Activated CD8-positive, alpha-beta memory T cell treated with anti-CD3 and anti-CD28 coated beads, Interleukin-2, amount 10 ng/mL, durations not matched to agents 7 days and 5 days (primary cell): ENCODE measurements at places on chromosomes 13 and 19. TPM values are rescaled to one million over a fixed set of nuclear protein-coding genes. Genes with fewer than 3 reads are reported as not detected.

The FSD1 gene
- 24.7 TPM for total RNA-seq

The SULT2A1 gene
- total RNA-seq = not detected

DNA sequence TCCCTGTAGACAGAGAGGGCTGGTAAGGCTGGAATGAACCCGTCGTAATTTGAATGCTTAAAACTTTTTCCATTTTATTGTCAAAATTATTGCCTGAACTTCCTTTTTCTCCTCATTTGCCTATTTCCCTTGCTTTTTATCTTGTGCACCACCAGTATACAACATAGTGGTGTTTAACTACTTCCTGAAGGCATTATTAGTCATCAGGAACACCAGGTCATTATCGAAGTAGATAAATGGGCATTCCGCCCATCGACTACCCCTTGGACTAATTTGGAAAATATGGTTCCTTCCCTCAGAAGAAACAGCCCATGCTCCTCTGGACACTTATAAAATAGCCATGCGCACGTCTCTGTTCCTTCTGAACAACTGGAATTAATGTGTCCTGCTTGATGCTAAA is 232.1 kb downstream of the TM9SF2 start:
- H3K27me3 ChIP-seq = no peaks in the 10 kb centered on the region
- H3K36me3 ChIP-seq = no peaks in the 10 kb centered on the region
- H3K4me3 ChIP-seq = no peak overlapping the region
- H3K4me1 ChIP-seq = no peaks in the 10 kb centered on the region
- DNase-seq = no peak

- H3K27ac ChIP-seq = no peak overlapping the region
- DNase-seq = no peak
- no peaks in the 10 kb centered on the region for H3K36me3 ChIP-seq
- H3K27me3 ChIP-seq = no peaks in the 10 kb centered on the region
Measured at GRCh38 chr13:101579281-101579802, 126.9 kb downstream of the ITGBL1 start.

DNA sequence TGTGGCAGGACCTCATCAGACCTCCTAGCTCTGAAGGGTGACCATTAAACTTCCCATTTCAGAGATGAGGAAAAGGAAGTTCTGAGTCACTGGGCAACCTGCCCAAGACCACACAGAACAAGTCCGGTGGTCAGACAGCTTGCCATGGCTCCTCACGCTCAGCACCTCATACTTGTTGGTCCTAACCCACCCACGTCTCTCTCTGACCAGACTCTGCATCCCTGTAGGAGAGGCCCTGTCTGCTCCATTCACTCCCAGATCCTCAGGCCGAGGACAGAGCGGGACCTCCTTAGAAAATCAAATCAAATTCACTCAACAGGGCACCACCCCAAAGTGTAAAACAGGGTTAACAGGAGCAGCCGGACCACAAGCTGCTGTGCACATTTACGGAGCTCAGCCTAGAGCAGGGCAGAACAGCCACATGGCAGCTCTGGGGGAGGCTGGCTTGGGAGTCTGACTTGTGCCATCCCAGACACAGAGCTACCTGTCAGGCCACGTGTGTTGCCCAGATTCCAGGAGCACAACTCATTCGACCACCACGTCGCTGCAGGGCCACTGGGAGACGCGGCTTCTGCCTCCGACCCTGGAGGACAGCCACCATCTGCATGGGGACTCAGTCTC is 1.7 kb downstream of the MIER2 start:
- peaks cover 25% of the 10 kb centered on the region for H3K36me3 ChIP-seq
- H3K4me1 ChIP-seq = peaks cover 48% of the 10 kb centered on the region
- H3K27ac ChIP-seq = no peak overlapping the region
- peak overlapping the region; percentile 74 for H3K4me3 ChIP-seq
- no peaks in the 10 kb centered on the region for H3K27me3 ChIP-seq
- DNase-seq = no peak
